ENCODE measurements at places on chromosomes 13 and 19.

GRCh38 chr13:114144606-114145244 lies 12.3 kb upstream of the RASA3 start:
- DNase-seq, result no peak

DNA sequence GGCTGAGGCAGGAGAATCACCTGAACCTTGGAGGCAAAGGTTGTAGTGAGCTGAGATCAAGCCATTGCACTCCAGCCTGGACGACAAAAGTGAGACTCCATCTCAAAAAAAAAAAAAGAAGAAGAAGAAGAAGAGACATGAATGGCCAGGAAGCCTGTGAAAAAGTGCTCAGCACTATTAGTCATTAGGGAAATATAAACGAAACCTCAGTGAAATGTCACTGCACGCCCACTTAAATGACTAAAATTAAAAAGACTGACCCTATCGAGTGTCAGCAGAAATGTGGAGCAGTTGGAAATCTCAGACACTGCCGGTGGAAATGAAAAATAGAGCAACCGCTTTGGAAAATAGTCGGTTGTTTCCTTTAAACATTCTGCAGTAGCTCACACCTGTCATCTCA lies 5.5 kb upstream of the TYROBP start:
- DNase-seq, result peak; percentile 0

- no peak for DNase-seq
Observed at GRCh38 chr13:38417241-38417640, 67.6 kb downstream of the UFM1 start.

DNA sequence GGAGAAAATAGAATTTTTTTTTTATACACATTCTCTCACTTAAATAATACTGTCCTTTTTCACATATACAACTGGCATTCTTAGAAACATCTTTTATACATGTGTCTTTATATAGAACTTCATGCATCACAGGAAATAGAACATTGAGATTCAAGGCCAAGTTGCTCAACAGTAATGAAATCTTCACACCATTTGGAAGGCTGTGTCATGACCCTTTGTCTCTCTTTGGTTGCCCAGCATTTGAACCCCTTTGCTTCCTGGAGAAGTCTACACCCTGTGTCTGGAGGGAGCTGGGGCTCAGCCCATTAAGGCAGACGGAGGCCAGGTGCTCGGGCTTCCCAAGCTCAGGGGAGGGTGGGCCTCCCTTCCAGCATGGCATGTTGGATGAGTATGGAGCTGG lies 41.1 kb downstream of the B3GLCT start:
- DNase-seq, result peak; percentile 28

GRCh38 chr13:23811366-23812062 lies 77.7 kb downstream of the MIPEP start:
- no peak for DNase-seq

GRCh38 chr13:43061496-43062280 lies 38.3 kb downstream of the DNAJC15 start:
- DNase-seq, result no peak

DNA sequence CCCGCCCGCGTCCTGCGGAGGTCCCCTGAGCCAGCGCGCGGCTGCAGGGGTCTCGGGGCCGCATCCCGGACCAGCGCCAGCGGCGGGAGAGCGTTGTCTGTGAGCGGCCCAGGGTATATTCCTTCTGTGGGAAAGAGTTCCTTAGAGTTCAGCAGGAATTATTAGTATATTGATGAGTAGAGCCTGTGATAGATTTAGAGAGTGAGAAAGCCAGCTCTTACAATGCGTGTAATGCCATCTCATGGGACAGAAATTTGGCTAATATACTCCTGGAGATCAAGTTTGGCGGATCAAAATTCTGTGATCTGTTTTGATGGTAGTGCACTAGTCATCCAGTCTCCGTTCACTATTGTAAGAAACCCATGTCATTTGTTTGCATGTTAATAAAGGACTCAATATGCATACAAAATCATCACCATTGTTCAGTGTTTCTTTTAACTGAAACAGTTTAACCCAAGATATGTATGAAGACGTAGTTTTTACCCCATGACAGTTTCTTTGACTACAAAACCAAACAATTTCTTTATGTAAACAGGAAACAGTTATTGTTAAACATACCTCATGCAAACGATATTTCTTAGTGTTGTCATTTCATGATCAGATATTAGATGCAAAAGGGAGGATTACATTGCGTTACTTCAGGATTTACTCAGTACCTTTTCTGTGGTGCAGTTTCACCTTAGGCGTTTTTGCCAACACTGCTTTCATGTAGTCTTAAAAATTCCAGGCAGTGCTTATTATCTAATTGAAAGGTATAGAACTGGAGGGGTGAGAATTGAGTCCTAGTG lies 9.9 kb downstream of the TNFRSF19 start:
- no peak for DNase-seq

- DNase-seq, result no peak
Observed at GRCh38 chr13:107284173-107284572, 716.2 kb upstream of the ARGLU1 start.

DNA sequence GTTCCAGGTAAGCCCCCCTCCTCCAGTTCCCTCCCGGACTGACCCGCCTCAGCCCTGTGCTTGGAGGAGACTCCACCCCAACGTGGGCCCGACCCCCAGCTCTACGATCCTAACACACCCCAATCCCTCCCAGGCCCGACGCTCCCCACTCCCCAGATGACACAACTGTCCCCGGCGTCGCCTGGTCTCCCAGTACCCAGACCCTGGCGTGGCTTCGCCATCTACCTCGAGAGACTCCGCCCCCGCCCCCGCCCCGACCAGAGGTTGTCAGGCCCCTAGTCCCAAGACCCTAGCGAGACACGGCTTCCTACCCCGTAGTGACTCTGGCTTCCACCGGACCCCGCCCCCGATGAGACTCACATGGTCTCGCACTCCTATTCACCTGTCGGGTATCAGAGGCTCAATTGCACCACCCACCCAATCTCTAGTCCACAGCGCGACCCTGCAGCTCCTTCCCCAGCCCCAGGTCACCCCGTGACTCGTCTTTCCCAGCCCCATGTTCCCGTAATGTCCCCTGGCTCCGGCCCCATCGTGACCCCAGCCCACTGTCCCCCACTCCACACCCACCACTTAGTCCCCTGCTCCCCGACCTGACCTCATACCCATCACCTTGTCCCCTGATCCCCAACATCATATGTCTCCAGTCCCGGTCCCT lies 2.9 kb downstream of the CD37 start:
- DNase-seq, result no peak

DNA sequence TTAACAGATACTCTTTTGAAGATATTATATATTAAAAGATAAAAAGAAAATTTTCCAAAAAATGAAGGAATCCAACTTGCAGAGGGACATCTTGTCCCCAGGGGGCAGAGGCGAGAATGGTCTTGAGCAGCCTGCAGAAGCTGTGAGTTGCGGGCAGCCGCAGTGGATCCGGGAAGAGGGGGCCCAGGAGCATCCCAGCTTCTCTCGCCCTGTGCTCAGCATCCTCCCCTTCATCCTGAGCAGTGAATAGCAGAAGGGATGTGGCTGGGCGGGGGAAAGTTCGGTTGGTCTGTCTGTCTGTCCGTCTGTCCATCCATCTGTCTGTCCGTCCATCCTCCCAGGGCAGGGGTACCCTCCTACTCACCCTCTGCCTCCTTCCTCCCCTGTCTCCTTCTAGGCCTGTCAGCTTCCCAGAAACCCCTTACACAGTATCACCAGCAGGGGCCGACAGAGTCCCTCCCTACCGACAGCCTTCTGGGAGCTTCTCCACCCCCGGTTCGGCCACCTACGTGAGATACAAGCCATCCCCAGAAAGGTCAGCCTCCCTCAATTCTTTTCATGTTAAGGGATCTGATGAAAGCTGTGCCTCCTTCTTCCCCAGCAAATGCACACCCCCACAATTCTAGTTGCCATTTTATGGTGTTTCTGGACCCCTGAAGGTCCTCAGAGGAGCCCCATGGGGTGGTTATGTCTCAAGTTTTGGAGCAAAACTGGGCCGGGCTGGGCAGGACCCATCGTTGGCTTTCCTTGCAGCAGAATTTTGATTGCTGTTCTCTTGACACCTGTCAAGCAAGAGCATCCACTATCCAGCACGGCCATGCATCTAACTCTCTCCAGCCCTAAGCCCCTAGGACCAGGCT lies 81.6 kb downstream of the DPF1 start:
- peak; percentile 78 for DNase-seq

GRCh38 chr13:65656740-65657329 lies 1573.3 kb downstream of the PCDH9 start:
- no peak for DNase-seq

DNA sequence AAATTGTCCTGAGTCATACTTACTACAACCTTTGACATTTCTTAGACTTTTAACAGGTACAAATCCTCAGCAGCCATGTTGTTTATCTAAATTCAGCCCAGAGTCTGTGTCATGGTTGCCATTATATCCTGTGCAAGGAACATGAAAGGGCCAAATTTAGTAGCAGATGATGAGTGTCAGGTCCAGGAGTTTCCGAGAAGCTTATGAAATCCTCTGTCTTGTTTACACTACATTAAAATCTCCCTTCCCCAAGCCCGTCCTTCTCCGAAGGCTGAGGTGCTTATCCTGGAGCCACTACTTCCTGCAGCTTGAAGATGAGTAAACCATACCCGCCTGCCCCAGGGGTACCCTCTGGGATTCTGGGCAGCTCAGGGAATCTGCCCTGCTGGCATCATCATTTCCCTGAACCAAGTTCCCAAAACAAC lies 102.6 kb upstream of the SERP2 start:
- DNase-seq, result no peak

- no peak for DNase-seq
Observed at GRCh38 chr13:113860665-113861432, 3.0 kb downstream of the GAS6 start.

- peak; percentile 82 for DNase-seq
Observed at GRCh38 chr13:102277286-102277685, 124.6 kb downstream of the FGF14 start.

DNA sequence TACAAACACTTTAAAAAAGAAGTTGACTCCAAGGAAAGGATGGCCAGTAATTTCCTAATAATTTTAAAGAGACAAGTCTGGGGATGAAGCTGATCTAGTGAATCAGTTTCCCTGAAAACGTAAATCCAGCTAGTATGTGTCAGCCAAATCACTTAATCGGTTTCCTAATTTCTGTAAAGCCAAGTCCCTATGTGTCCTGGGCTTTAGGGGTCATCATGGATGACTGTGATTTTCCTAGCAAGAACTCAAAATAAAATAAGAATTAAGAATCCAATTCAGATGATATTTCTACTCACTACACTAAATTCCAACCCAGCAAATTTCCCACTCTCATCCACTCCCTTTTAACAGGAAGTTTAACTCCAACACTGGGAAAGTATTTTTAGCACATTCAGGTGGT lies 35.9 kb downstream of the ELF1 start:
- no peak for DNase-seq

Measured in right cardiac atrium (tissue), 5 donors.